ENCODE measurements at places on chromosomes 1 and 21.

DNA sequence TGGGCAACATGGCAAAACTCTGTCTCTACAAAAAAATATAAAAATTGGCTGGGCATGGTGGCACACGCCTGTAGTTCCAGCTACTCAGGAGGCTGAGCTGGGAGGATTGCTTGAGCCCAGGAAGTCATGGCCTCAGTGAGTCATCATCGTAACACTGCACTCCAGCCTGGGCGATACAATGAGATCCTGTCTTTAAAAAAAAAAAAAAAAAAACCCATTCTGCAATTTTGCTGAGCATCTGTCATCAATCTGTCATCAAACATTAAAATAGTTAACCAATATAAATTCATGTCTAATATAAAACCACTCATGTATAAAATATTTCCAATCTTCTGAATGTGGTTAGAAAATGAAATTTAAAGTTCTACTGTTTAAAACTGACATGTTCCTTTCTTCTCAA lies 56.9 kb downstream of the LPAR3 start:
- DNase-seq: no peak

- peak; percentile 89 for DNase-seq
Measured at GRCh38 chr1:93179886-93180722, at the start of gene TMED5. Gene TMED5 (minus strand): TSS chr1:93180413. CDS start chr1:93180242, 171 bp downstream.

DNA sequence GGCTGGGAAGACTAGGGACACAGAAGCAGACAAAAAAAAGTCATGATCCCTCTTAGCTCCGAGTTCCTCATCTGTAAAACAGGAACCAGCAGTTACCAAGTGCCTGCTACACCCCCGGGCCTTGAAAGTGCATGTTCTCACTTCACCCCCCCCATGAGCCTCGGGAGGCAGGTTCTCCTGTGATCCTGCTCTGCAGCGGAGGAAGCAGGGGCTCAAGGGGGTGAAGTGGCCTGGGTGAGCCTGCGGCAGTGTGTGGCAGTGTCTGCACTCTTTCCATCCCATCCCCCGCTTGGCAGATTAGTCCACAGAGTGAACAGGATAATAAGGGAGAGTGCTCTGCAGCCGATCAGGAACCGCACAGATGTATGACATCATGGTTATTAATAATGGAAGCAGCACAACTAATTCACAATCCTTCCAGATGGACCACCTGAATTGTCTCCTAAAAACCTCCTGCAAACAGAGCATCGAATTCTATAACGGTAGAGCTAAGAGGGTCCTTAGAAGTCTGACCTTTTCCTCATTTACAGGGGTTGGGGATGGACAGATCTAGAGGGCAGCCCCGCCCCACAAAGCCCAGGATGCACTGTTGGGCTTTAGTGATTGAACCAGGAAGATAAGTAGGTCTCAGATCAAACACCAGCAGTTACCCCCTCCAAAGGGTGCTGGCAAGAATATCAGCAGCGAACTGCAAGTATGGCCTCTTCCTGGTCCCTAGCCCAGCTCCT lies 174.1 kb upstream of the EDN2 start:
- DNase-seq: no peak

DNA sequence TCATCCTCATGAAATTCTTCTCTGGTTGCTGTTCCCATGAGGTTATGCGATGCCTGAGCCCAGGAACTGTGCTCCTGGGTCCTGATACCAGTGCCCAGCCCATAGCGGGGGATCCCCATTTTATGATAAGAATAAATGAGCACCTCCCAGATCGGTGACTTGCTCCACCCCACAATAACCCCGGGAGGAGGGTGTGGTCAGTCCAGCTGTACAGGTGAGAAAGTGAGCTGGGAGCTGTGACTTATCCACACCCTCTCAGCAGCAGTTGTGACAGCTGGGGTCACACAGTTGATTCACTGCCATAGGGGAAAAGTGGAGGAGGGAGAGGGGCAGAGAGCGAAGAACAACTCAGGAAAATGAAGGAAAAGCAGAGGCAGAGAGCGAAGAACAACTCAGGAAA lies 33.4 kb downstream of the OR2G3 start:
- DNase-seq: no peak

DNA sequence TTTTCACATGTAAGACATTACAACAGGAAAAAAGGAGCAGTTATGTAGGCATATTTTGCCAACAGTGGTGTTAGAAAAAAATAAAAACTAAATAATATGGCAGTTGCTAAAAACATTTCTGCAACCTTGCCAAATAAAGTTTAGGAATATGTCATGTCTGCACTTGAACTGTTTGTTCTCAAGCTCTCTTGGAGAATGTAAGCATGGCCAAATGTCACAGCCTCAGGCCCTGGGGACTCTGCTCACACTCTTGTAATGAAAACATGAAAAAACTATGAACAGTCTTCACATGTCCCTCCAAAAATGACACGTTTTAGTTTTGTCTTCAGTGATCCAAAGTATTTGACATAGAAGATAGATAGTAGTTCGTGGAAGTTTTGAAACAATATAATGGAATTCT lies 753.3 kb downstream of the LTN1 start:
- no peak for DNase-seq

GRCh38 chr1:17883136-17883535 lies 128.0 kb downstream of the ACTL8 start:
- DNase-seq: no peak

DNA sequence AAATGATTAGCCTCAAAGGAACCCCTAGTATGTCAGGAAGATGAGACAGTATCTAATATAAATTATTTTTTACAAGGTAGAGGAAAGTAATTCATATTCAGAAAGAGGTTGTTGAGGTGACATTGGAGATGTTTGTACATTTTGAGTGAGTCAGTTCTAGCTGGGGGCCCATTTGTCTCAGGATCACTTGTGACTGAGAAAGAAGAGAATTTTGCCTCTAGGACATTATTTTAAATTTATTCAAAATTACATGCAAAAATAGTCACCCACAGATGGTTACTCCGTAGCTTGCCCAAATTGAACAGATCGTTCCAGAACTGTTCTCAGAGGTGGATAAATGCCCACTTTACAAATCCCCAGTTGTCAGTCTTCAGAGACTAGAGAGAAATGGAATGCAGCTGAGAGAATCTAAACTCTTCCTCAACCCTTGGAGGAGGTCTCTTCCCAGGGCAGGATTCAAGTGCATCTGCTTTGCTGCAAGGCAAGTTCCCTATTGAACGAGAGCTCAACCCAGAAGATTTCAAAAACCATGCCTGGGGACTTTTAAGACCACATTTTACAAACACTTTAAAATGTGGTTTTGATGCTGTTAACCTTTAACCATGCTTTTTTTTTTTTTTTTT lies 987.8 kb upstream of the ADAMTS5 start:
- no peak for DNase-seq

- no peak for DNase-seq
Measured at GRCh38 chr21:35072960-35073359, 23.9 kb upstream of the RUNX1 start.

DNA sequence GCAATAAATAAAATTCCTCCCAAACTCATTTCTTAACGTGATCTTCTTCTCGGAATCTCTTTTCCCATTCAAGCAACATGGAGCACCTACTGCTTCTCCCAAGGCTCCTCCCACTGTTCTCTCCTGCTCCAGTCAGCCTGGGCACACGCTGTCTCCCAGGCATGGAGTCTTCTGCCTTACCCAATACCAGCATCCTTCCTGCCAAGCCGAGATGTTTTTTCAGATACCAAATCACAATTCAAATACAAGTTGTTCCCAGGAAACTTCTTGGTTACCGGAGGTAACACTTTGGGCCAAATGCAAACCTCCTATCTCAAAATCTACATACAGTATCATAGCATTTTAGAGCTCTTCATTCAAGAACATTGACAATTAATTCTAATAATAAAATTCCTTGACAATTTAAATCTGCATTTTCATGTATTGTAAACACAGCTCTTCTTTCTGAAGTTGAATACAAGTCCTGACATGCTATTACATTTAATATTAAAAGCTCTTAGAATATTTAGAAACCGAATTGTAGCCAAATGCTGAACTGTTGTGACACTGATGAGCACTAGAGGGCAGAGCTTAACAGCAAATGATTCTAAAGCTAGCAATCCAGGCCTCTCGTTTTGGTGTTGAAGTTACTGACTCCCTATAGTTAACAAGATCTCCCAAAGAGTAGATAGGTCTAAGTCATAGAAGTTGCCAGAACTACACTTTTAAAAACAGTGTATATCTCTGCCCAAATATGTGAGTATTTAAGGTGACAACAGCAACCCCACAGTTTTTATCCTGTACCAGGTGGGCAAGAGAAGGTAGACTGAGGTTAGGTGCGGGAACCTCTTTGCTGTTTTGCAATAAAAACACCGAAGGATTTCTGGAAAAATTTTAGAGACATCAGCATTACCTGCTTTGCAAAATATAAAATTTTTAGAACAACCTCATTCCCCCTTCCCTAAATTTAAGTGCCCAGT lies 52.3 kb downstream of the BCAR3 start:
- peak; percentile 70 for DNase-seq

DNA sequence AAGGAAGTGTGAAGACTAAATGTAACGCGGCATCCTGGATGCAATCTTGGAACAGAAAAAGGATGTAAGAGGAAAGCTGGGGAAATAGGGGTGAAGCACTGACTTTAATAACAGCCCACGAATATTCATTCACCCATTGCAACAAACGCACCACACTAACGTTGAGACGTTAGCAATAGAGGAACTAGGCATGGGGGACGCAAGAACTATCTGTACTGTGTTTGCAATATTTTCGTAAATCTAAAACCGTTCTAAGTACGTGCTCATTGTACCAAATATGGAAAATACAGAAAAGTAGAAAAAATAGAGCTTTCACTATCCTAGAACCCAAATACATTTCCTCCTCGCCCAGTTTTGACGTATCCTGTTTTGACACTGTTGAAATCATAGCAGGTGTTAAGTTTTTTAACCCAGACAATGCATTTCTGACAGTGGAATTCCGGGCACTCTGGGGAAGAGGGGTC lies 3.9 kb downstream of the LAPTM5 start:
- no peak for DNase-seq

GRCh38 chr1:5755552-5756125 lies 236.6 kb downstream of the NPHP4 start:
- no peak for DNase-seq

- no peak for DNase-seq
Measured at GRCh38 chr1:109789551-109790180, 25.9 kb upstream of the EPS8L3 start.

GRCh38 chr1:22851517-22851916 lies 121.1 kb downstream of the LACTBL1 start:
- DNase-seq: no peak

DNA sequence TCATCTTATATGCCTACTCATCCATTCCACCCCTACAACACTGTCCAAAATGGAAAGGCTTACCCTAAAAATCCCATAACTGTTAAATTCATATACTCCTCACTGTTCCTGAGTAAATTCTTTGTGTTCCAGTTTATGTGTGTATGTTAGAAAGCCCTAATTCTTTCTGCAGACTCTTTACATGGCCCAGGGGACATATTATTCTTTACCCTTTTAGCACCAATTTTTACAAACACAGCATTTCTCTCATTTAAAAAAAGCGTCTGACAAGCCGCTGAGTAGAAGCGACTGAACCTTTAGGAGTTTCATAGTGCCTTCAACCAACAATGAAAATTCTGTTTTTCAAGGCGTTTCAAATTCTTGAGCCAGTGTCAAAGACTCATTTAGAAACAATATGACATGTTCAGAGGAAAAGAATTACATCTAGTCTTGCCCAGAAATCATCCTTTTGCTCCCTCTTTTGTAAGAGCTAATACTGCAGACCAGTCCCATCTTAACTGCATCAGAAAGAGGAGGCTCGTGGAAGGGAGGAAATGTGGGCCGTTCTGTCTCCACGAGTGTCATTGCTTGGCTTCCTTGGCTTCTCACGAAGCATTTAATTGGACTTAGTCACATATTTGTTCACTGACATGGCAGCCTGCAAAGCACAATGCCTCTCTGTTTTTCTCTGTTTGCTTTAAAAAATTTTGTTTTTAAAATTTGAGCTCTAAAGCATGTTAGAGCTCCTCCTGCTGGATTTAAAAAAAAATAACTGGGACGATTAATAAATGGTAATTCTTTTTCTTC lies 21.3 kb upstream of the C1orf105 start:
- no peak for DNase-seq

DNA sequence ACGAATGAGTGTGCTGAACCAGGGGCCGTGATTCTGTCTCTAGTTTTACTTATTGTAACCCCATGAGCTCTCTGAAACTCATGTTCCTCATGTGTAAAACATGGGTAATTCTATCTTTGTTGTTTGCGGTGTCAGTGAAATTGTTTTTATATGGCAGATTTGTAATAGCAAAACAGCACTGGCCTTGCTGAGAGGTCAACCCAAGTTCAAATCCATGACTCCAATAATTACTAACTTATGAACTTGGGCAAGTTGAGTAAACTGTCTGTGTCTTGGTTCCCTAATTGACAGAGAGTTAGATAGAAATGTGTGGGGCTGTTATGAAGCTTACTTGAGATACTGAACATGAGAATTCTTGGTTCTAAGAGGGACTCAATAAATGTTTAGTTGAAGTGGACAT lies 17.8 kb downstream of the C1orf116 start:
- DNase-seq: no peak

GRCh38 chr1:227272428-227272827 lies 45.9 kb downstream of the CDC42BPA start:
- no peak for DNase-seq

GRCh38 chr21:40383951-40384350 lies 463.0 kb downstream of the DSCAM start:
- DNase-seq: no peak

GRCh38 chr21:35120631-35121180 lies 71.6 kb upstream of the RUNX1 start:
- peak; percentile 97 for DNase-seq

DNA sequence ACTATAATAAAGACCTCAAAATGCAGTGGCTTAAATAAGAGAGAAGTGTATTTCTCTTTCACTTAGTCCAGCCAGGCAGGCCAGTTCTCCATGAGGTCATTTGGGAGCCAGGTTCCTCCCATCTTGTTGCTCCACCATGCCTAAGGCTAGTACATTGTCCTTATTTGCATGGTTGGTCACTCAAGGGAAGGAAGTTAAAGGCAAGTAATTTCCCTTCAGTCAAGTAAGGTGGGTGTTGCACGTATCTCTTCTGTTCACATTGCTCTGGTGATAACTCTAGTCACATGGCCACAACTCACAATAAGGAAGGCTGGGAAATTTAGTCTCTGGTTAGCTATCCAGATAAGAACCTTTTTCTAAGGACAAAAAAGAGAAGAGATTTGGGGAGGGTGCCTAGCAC lies 27.2 kb upstream of the TADA1 start:
- no peak for DNase-seq

- DNase-seq: no peak
Measured at GRCh38 chr1:170503665-170504064, 28.3 kb upstream of the GORAB start.

DNA sequence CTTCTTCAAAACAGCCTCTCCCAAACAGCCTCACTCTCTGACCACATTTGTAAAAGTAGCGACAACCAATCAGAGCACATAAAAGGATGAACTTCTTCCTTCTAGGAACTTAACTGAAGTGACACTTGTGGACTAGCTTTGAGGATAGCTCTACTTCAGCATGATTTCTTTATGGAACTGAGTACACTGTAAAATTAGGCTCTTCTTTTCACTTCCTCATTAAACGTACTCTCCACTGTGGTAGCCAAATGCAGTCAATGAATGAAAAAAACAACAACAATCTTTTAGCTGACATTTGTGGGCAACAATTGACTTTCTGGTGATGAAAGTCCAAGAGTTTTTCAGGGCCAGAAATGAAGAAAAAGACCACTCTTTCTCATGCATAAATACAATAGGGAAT lies 9.6 kb downstream of the LRRC53 start:
- no peak for DNase-seq

Measured in NCI-H187 treated with DMSO at 0.1 percent for 48 hours (cell line).